ENCODE measurements at places on chromosomes 11 and 22.
A peak's percentile ranks its signal among the peaks of the same experiment; 100 is the strongest.

DNA sequence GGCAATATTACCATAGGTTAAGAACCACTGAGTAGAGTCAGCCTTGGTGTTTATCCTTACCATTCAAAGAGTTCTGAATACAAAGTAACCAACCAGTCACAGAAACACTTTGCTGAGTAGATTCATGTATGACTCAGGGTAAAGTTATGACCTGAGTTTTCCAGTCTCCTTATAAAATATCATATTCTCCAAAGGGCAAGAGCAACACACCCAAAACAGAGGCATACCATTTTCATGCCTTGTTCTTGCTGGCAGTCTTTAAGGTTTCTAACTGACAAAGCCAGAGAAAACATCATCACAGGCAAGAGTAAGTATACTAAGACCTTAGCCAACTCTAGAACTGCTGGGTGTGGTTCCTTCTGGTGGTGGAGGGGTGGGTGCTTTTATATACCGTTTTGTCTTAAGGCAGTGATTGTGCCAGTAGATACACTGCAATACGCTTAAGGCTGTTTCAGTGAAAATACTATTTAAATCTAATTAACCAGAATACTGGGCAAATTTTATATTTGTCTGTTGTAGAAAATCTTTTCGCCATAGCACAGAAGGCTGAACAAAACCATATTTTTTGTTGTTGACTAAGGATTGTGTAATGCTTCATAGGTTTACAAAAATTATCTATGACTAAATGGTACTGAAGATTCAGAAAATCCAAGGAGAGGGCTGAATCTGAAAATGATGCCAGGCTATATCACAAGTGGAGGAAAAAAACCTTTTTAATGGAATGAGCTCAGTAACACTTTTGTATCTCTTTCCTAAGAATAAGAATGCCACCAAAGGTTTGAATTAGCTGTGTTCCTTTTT is 3.0 kb downstream of the ATL3 start:
- peak; percentile 11 for DNase-seq

DNA sequence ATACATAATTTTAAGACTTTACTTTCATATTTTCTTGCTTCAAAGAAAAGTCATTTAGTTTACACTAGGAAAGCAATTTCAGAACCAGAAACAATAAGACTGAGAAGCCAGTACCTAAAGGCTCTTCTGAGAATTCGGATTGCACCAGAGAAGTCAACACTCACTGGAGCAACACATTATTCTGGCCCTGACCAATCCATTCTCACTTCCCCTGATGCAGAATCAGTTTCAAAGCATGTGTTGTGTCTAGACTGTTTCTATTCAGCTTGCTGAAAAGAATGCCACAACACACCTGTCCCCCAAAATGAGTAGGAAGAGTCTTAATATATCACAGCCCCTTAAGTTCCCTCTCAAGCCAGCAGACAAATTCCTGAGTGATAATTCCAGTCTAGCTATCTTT is 1074.3 kb upstream of the TENM4 start:
- no peak for DNase-seq

- DNase-seq, result peak; percentile 48
Observed at GRCh38 chr22:20803696-20804324, 29.9 kb downstream of the SERPIND1 start.

DNA sequence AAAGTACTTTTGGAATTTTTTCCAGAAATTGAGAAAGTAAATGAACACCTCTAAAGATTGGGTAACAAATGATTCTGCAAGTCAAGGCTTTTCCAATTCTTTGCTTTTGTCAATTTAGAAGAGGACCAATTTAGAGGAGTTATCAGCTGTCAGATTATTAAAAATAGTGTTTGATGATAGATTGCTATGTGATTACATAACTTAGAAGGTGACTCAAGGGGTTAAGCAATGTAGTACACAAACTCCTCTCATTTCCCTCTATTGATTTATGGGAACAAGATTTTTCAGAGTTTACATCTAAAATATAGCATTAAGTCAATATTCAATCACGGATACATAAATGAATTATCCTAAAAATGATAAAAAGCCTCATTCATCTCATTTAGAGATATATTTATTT is 70.3 kb downstream of the INSC start:
- no peak for DNase-seq

GRCh38 chr11:67368621-67369020 is 4.8 kb downstream of the CLCF1 start:
- peak; percentile 45 for DNase-seq

DNA sequence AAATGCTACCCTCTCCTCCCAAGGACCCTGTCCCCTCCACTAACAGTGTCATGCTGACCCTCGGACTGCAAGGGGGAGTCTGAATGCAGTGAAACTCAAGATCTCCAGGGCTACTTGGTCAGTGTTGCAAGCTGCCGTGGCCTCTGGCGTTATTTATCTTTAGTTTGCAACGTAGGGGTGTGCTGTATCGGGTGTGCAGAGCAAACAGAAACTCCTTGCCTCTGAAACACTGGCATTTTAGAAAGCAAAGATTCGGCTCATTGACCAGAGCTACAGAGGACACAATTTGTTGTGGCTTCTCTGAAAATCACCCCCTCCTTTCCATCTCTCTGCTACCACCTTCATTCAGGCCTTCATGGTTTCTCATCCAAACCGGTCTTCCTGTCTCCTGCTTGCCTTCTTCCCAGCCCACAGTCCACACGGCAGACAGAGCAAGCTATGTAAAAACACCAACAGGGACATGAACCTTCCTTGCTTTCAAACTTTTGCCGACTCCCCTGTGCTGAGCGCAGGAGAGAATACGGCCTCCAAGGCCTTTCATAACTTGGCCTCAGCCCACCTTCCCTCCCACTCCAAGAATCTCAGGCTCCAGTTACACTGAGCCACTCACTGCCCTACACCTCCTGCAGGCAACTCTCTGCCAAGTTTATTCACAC is 14.9 kb downstream of the FZD4 start:
- no peak for DNase-seq

- no peak for DNase-seq
Observed at GRCh38 chr11:97754976-97755375, 1265.8 kb upstream of the CNTN5 start.

DNA sequence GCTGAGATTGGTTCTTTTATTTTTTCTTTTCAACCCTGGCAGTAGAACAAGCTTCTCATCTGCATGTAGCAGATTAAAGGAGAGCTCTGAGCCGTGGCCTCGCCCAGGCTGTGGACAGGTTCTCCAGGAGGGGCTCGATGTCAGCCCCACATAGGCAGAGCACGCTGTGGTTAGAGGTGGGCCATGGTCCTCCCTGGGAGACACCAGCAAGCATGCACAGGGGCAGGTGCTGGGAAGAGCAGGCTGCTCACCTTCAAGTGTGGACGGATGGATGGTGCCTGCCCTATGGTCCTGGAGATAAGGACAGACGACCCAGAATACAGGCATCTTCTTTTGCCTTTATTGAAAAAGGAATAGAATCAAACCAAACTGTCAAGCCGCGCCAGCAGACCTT is 634.8 kb downstream of the BRD1 start:
- DNase-seq, result no peak

GRCh38 chr11:12675951-12676711 is 1.9 kb downstream of the TEAD1 start:
- DNase-seq, result no peak

- DNase-seq, result no peak
Observed at GRCh38 chr11:96054870-96055705, 131.2 kb upstream of the MTMR2 start.

GRCh38 chr11:78941226-78941851 is 366.7 kb upstream of the NARS2 start:
- DNase-seq, result no peak

DNA sequence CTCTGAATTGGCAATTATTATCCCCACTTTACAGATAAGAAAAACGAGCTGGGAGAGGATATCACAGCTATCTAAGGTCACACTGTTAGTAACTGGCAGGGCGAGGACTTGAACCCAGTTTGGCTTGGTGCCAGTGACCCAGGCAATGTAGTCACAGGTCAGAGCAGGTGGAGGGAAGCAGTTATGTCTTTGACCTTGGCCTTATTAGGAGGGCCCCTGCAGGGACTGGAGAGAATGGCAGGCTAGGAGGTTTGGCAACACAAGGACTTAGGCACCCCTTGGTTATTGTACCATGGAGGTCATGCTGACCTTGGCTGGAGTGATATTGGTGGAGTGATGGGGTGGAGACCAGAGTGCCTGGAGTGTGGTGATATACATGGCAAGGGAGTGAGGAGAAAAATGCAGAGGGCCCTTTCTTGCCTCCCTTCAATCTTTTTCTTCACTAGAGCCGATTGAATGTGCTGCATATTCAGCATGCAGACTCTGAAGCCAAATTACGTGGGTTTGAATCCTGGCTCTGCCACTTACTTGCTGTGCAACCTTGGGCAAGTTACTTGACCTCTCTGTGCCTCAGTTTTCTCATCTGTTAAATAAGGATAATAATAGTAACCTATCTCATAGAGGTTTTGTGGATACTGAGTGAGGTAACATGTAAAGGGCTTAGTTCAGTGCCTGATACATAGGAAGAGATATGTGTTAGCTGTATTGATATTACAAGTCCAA is 92.7 kb upstream of the TBCEL start:
- no peak for DNase-seq

GRCh38 chr11:20093775-20094174 is 66.5 kb downstream of the DBX1 start:
- no peak for DNase-seq

DNA sequence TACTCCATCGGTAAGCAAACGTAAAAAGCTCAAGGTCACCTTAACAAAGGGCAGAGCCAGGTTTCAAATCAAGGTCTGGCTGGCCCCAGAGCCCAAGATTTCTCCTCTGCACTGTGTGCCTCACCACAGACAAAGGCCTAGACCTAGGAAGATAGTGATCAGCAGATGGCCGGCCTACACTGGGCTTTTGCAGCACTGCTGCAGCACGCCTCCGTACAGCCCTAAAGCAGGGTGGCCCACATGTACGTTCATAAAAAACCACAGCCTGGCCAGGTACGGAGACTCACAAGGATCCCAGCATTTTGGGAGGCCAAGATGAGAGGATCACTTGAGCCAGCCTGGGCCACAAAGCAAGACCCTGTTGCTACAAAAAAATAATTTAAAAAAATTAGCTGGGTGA is 106.3 kb upstream of the PITPNB start:
- no peak for DNase-seq

- peak; percentile 66 for DNase-seq
Observed at GRCh38 chr11:130448416-130449309, at the start of gene ADAMTS15. TSS of gene ADAMTS15 (plus strand) at chr11:130448645. CDS start at chr11:130448974, 329 bp downstream.

DNA sequence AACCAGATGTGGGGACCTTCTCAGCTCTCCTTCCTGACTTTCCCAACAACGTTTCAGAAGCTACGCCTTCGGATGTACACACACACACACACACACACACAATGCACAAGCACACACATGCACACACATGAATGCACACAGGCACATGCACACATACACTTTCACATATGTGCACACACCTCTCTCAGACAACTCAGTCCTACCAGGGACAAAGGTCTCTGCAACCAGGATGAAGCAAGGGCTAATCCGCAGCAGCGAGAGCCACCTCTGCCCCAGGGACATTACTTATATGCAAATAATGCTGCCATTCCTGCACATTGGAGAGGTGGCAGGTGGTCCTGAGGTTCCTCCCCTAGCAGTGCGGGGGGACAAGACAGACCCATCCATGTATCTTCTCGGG is 27.4 kb upstream of the LINC01488 start:
- no peak for DNase-seq

DNA sequence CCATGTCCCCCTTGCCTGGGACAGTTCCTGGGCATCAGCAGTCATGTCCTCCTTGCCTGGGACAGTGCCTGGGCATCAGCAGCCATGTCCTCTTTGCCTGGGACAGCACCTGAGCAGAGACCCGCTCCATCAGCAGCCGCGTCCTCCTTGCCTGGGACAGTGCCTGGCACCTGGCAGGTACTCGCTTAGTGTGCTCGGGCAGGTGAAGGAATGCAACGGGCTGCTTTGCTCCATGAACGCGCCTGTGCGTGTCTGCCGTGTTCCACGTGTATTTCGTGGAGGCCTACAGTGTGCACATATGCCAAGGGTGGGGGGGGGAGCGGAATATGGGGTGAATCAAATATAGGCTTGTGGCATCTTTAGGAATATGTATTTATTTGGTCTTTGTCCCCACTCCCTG is 1490.7 kb downstream of the TBC1D22A start:
- no peak for DNase-seq

DNA sequence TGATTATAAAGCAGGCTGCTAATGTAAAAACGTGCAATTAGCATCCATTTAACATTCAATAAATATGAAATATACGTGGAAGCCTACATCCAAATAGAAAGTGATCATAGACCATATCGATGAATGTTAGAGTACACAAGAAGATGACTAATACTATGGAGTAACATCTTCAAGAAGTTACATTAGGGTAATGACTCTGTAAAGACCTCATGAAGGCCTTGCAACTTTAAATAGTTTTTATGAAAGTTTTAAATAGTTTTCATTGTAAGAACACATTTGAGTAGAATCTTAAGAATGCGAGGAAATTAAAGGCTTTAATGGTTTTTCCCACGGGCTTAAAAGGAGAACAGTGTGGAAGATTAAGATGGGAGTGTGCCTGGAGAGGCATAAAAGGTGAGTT is 1.4 kb downstream of the TRIM34 start:
- no peak for DNase-seq

GRCh38 chr11:129694966-129695365 is 120.7 kb upstream of the TMEM45B start:
- DNase-seq, result no peak

- no peak for DNase-seq
Observed at GRCh38 chr11:11442791-11443190, 89.7 kb upstream of the CSNK2A3 start.

- no peak for DNase-seq
Observed at GRCh38 chr11:117492578-117493251, 165.1 kb downstream of the CEP164 start.

DNA sequence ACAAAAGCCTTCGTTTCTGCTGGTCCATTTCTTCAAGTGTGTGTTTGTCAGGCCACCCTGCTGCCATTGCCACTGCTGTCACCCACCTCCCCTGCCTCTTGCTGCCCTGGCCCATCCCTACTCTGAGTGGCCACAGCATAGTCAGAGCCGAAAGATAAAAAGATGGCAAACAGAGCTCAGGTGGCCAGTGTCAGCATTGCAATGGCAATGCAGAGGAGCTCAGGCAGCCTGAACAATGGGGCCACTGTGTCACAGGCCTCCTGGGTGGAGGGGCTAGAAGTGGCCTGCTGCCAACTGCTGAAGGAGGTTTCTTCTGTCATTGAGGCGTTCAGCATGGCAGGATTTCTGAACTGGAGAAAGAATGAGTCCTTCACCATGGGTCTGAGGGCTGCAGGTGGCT is 137.1 kb downstream of the CSNK2A3 start:
- DNase-seq, result no peak

Data from stimulated activated CD4-positive, alpha-beta T cell treated with anti-CD3 and anti-CD28 coated beads, Interleukin-15, amount 100 ng/mL, for 24 hours (primary cell).